ENCODE measurements at places on chromosomes 5 and 9.

DNA sequence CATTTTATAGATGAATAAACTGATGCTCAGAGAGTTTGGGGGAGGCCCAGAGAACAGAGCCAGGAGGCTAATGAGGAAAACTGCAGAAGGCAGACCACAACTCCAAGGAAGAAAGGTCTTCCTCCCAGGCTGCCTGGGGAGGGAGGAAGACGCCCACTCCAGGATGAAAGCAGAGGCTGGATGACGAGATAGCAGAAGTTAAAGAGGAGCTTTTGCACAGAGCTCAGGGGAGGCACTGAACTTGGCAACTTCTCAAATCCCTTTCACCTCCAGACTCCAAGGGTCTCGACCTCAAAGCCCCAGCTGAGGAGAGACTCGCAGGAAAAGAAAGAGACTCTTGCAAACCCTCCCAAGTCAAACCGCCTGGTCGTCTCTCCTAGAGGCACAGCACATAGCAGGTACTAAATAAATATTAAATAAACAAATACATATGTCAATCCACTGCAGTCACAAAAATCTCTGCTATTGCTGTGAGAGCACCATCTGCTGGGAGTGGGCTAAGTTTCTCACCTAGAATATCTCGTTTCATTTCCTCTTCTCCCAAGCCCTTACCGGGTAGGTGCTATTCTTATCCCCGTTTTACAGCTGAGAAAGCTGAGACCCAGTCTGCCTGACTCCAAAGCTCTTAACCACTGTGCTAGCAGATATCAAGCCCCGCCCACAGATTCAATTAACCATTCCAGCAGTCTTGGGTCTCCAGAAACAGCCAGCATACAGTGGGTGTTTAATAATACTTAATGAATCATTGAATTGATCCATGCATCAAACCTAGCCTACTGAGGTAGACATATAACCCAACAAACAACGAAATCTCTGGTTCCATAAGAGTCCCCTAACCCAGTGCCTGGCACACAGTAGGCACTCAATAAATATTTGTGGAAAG is 97.8 kb upstream of the HAND1 start:
- DNase-seq, result no peak

DNA sequence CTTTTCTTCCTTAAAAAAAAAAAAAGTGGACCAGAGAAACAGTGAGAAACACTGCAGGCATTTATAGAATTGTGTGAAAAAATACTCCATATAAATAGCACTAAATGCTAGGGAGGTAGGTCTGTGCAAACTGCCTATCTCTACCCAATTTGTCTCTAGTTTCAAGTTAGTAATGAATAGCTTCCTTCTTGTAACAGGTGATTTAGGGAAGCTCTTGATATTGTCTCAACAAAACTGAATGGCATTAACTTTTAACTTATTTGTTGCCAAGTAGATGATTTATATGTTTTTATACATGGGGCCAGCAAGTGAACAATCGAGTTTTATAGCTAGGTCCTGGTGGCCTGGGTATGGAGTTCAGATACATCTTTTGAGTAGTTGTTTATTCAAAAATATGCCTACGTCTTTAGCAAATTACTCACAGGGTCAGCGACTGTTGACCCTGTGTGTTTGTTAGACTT is 283.6 kb downstream of the NR3C1 start:
- no peak for DNase-seq

- no peak for DNase-seq
Observed at GRCh38 chr9:92599938-92600461, 64.2 kb upstream of the ECM2 start.

DNA sequence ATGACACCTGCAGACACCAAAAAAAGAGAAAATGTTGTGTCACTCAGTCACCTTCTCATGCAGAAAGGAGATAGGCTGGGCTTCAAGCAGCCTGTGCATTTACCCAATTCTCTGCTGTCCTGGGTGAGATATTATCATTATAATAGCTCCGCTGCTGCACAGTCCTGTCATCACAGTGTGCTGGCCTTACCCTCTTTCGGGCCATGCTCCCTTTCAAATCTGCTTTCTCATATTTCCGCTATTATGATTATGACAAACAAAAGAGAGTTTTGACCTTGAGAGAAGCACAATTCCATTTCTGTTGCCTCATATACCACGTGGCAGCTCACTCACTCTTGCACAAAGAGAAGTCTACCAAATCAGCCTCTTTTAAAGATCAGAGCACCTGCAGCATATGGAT is 1350.1 kb upstream of the ACO1 start:
- no peak for DNase-seq

DNA sequence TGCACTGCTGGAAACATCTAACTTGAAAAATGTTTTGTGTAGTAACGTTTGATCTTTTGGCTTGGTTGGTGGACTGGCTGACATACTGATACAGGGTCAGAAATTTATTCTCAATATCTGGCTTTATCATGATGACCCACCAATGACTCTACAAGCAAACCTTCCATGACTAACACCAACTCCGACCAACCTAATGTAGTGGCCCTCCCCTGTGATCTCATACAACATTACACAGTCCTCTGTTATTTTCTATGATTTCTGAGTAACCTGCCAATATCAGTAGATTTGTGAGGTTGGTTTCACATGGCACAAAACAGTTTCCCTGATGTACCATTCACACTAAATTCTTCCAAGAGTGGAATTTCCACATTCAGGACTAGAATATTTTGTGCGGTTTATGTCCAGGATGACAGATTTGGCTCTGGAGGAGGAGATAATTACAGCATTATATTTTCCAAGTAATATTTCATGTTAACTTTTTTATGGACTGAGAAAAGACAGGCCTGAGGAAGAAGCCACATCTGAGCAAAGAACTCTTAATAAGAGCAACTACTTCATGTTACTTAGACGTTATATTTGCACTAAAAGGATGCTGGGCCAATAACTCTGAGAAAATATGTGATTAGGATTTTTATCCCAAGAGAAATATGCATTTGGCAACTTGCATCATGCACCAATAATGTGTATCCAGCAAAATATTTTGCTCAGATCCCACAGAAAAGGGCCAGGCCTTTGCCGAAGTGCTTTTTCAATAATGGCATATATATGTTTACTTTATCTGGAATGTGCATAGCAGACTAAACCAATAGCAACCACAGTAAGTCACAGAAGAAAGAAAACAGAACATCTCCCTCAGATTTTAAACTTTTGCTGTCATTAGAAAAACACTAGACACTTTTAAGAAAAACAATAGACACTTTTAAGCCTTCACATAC is 273.4 kb downstream of the KCNN2 start:
- DNase-seq, result no peak

DNA sequence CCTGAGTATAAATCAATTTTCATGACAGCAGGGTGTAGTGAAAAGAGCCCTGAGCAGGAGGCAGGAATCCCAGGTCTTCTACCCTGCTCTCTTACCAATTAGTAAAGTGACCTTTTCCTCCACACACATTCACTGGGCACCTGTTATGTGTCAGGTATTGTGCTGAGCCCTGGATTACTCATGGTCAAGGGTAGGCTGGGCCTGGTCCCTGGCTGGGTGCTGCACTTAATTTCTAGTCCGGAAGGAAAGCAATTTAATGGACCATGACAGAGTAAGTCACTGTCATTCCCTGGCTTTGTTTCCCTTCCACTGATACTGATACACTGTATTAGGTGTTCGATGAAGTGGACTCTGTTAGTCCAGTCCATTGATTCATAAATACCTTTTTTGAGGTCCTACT is 29.1 kb upstream of the BRINP1 start:
- DNase-seq, result no peak
